Stimulated activated CD8-positive, alpha-beta memory T cell treated with anti-CD3 and anti-CD28 coated beads, Interleukin-4, amount 100 ng/mL, for 4 hours (primary cell): ENCODE measurements at places on chromosomes 6 and 20.
A peak's percentile ranks its signal among the peaks of the same experiment; 100 is the strongest.

DNA sequence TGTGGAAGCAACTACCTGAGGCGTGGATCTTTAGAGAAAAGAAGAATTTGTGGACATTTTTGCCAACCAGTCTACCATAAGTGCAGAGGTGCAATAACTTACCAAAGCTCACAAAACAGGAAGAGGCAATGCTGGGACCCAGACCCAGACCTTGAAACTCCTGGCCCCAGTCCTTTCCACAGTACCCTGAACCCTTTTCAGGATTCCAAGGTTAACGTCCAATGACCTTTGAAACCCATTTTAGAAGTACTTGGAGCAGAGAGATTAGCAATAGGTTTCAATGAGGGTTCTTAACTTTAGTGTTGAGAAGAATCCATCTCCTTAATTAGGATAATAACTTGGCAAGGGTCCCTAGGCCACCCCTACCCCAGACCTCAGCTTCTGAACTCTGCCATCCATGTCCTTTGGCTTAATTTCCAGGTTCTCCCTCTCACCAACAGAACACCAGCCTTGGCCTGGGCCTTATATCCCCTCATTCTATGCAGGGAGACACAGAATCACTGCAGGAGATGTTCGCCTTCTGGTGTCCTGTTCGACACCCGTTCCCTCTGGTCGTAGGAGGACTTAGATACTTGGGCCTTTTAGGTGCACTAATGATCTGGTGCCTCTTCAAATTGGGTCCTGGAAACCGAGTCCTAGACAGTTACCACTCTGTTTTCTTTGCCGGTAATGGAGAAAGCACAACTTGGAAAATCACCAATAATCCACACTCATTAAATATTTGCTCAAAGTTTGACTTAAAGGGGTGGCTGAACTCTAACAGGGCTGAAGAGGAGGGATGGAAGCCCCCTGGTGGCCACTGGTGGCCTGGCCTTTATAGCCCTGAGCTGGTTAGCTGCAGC, 40.6 kb downstream of the ISM1 start:
- peak; percentile 33 for DNase-seq

GRCh38 chr6:100968949-100969348, 87.8 kb upstream of the ASCC3 start:
- no peak for DNase-seq

- no peak for DNase-seq
These were observed 222.7 kb upstream of the NOX3 start for GRCh38 chr6:155678361-155678760.

- DNase-seq, result no peak
These were observed 709.3 kb downstream of the EPHA7 start for GRCh38 chr6:92710048-92710447.

DNA sequence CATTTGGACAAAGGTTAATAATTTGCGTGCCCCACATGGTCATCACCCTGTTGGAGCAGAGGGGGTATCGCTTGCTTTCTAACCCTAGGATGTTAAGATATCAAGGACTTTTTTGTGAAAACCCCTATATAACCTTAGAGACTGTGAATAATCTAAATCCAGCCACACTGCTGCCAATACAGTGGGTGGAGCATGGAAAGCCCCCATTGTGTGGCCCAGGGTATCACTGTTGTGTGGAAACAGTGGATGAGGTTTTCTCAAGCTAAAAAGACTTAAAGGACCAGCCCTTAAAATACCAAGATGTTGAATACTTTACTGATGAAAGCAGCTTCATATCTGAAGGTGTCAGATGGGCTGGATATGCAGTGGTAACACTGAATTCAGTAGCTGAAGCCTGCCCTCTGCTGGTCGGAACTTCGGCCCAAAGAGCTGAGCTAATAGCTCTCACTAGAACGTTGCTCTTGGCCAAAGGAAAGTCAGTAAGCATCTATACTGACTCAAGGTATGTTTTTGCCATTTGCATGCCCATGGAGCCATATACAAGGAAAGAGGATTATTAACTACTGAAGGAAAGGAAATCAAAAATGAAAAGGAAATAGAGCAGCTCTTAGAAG, 695.2 kb downstream of the PHF3 start:
- no peak for DNase-seq

DNA sequence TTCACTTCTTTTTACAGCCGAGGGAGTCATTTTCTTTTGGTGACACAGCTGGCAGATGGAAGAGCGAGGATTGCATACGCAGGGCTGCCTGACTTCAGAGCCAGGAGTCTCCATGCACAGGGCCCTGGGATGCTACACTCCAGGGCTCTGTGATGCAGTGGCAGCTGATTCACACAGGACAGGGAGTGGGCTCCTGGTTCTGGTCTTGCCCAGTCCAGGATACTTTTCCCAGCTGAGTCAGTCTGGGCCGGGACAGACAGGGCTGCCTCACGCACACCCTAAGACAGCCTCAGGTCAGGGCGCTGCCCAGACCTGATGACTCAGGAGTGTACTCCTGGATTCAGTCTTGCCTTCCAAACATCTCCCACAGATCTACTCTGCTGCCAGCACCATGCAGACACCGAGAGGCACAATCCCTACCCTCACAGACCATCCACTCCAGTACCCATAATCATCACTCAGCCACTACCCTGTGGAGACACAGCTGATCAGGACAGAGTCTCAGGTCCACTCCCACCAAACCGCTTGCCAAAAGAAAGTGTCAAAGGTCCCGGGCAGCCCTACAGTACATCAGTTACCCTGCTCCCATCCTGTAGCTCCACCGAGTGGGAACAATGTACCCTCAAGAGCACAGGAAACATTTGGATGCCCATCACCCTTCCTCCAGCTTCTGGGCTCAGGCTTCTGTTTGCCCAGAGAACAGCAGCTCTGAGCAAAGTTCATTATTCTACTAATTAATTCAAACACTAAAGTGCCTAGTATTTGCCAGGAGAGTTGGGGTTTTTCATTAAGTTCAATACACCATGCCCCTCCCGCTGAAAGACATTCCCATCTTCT, 11.5 kb downstream of the SDC4 start:
- DNase-seq, result no peak

GRCh38 chr20:35773154-35773751, 1.4 kb downstream of the PHF20 start:
- no peak for DNase-seq

GRCh38 chr6:158414851-158415262, 102.6 kb downstream of the TULP4 start:
- no peak for DNase-seq

DNA sequence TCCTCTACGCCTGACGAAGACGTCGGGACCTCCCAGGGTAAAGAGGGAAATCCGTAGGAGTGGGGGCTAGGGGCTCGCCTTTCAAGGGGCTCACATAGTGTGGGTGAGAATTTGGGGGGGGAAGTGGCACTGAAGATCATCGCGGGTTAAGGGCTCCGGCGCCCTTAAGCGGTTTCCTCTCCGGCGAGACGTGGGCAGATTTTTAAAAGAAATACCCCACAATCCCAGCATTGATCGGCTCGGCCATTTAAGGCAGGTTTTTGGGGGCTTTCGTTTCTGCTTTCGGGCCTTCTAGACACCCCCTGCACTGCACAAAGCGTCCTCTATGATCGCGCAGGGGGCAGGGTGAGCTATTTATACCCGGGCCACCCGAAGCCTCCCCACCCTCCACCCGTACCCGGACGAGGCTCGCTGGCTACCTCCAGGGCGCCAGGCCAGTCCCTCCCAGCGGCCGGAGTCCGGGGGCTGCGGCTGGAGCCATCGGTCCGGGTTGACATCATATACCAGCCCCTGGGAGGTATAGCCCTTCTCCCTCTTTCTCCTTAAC, 1.2 kb downstream of the NKX2-2 start:
- DNase-seq, result no peak

DNA sequence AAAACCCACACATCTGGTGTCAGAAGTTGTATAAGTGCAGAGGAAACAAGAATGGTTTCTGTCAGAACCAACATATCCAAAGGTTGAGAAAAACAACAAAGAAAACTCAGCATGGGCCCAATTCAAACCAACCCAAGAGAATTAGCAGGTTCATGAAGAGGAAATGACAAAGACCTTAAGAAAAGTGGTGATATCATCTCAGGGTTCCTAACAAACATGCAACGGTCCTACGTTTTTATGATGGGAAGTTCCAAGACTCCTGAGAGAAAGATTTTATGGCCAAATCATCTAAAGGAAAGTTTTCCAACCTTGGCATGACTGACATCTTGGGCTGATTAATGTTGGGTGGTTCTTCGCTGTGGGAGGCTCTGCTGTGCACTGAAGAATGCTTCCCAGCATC, 23.0 kb downstream of the TFB1M start:
- DNase-seq, result no peak

DNA sequence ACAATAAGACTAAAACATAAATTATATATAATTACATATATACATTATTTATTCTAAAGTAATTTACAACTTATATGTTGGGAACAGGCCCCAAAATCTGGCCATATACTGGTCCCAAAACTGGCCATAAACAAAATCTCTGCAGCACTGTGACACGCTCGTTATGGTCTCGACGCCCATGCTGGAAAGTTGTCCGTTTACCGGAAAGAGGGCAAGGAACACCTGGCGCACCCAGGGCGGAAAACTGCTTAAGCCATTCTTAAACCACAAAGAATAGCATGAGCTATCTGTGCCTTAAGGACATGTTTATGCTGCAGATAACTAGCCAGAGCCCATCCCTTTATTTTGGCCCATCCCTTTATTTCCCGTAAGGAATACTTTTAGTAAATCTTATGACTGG, 164.9 kb downstream of the CENPW start:
- DNase-seq, result no peak

- peak; percentile 38 for DNase-seq
These were observed 28.4 kb downstream of the PAQR8 start for GRCh38 chr6:52390361-52390727.

GRCh38 chr6:28802417-28803336, 121.1 kb downstream of the TRIM27 start:
- DNase-seq, result no peak

- no peak for DNase-seq
These were observed 3.9 kb upstream of the OTOR start for GRCh38 chr20:16744178-16744807.

- DNase-seq, result no peak
These were observed 5.9 kb downstream of the ECI2 start for GRCh38 chr6:4129446-4129845.

DNA sequence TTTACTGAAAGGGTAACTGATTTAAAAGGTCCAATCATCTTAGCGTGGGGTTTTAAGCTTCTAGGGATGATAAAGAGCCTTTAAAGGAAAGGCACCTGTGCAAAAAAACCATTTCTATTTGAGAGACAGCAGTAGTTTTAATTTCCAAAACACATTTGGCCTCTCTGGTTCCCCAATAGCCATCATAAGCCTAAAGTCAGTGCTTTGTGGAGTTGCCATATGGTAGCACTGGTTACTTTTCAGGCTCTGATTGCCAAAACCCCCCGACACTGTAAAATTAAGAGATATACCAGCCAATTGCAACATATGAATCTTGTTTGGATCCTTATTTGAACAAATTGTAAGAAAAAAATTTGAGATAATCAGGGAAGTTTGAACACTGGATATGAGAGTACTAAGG, 44.6 kb downstream of the TP53INP2 start:
- no peak for DNase-seq

DNA sequence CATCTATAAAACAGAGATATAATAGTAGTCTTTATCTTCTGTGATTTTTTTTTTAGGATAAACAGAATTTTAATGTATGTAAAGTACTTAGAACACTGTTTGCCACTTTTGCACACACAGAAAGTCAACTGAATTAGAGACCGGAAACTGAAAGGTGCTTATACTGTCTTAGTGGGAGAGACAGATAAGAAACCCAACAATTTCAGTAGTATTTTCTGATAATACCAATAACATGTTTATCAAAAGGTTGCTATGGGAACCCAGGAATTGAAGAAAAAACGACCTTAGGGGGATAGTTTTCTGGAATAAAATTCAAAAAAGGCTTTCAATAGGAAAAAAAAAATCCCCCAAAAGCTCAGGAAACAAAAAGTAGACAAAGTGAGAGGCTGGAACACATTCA, 138.6 kb downstream of the BCKDHB start:
- no peak for DNase-seq

DNA sequence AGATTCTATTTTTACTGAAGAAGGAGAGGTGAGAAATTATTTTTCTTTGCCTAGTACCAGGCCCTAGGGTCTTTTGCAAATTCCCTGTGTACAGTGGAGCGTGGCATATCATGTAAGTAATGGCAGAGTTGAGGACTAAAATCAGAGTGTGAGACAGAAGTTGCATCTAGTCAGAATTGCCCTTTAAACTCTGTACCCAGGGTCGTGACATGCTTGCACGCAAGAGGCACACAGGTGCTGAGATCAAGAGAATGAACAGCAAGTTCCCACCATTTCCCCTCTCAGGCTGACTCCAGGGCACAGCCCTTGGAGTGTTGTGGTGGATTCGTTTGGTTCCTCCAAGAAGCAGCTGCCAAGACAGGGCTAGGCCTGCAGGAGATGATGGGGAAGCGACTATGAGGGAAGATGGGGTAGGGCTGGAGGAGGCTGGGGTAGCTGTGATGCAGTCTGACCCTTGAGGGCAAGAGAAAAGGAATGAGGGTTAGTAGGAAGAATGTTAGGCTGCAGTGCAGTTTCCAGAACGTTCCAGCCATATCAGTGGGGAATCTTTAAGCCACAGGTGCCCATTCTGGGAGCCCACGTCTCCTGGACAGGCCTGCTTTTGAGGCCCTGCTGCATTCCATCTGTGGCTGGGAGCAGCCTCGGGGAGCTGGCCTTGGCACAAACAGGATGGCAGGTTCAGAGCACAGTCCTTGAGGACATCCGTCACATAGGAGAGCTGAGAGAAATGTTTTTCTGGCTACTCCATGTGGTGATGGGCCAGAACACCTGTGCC, 6.9 kb downstream of the NELFCD start:
- no peak for DNase-seq

- DNase-seq, result no peak
These were observed 192.9 kb upstream of the SPTLC3 start for GRCh38 chr20:12815778-12816408.

- no peak for DNase-seq
These were observed 25.9 kb upstream of the B3GAT2 start for GRCh38 chr6:70982747-70983146.

DNA sequence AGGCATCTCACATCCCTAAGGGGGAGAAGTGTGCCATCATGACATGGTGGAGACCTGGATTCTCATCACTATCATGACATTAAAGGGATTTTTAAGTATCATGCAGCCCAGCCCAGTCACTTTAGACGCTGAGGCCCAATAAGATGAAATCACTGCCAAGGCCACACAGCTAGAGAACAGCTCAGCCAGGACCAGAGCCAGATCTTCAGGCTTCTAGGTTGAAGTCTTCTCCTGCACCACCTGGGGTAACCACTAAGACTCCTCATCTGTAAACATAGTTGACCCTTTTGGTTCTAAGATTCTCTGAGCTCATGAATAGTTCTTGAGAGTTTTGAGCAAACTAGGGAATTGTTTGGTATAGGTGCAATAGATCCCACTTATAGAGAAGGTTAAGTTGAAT, 125.1 kb downstream of the TCP11 start:
- DNase-seq, result no peak

- no peak for DNase-seq
These were observed 37.6 kb upstream of the CHMP4B start for GRCh38 chr20:33773412-33774089.

GRCh38 chr20:57449398-57450354, 58.5 kb downstream of the RBM38 start:
- no peak for DNase-seq

DNA sequence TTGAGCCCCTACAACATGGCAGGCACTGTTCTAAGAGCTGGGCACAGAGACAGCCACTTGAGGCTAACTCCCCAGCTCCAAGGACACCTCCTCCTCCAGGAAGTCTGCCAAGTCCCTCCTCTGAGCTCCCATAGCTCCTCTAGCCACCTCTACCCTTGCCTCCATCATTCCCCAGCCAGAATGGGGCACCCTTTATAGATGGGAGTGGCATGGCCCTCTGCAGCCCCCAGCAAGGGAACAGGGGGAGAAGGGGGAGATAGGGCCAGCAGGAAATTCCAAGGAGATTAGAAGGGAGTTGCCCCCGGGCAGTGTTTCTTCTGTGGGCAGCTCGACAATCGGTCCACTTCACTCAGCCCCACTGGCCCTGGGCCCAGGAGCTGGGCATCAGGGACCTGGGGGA, 19.7 kb upstream of the TLDC2 start:
- DNase-seq, result no peak
